ENCODE measurements at places on chromosomes 5 and 9.

DNA sequence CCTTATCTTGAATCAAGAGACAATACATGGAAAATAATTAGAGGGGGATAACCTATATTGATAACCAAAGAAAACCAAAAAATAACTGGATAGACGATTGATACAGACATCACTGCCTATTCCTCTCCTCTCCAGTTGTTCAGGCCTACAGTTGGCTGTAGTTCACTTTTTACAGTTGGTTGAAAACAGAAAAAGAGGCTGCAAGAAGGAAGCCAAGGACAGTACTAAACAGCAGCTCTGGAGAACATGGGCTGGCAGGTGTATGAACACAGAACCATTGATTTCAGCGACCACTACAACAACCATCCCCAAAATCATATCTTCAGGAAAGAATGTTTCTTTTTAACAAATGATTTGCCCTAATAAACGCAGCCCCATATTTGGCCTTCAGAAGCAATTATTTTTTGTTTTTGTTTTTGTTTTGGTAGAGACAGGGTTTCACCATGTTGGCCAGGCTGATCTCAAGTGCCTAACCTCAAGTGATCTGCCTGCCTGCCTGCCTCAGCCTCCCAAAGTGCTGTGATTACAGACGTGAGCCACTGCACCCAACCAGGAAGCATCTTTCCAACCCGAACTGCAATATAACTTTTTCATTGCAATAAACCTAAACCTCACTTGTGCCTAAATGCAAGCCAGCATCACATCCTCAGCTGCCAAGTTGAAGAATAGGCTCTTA, 64.3 kb downstream of the MLLT3 start:
- no peak for DNase-seq

DNA sequence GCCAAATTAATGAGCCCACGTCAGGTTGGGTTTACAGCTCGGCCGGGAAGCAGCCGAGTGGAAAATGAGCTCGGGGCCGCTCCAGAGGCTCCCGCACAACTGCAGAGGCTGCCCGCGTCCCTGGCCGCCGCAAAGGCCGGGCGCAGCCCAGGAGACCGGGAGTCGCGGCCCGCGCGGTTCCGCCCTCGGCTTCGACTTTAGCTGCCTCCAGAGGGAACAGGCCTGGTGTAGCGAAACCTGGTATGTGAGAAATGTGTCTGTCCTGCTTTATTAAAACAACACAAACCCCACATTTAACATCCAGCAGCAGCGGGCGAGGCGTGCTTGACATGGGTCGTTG, 66.2 kb downstream of the FOXD1 start:
- no peak for DNase-seq

DNA sequence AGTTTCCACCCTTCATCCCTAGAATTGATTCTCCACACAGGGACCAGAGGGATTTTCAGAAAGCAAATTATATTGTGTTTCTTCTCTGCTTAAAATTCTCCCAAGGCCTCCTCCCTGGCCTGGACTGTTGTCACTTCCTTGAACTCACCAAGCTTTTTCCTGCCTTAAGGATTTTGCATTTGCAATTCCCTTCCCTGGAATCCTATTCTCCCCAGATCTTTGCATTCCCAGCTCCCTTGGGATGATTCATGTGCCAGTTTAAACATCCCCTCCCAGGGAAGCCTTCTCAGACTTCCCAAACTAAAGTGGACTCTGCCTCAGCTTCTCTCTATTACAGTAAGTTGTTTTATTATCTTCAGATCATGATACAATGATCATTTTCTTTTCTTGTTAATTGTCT, 35.2 kb upstream of the PDE8B start:
- no peak for DNase-seq

- DNase-seq, result no peak
Observed at GRCh38 chr9:4066120-4066519, 233.7 kb downstream of the GLIS3 start.

GRCh38 chr5:8295141-8295540, 426.2 kb downstream of the MTRR start:
- DNase-seq, result no peak

DNA sequence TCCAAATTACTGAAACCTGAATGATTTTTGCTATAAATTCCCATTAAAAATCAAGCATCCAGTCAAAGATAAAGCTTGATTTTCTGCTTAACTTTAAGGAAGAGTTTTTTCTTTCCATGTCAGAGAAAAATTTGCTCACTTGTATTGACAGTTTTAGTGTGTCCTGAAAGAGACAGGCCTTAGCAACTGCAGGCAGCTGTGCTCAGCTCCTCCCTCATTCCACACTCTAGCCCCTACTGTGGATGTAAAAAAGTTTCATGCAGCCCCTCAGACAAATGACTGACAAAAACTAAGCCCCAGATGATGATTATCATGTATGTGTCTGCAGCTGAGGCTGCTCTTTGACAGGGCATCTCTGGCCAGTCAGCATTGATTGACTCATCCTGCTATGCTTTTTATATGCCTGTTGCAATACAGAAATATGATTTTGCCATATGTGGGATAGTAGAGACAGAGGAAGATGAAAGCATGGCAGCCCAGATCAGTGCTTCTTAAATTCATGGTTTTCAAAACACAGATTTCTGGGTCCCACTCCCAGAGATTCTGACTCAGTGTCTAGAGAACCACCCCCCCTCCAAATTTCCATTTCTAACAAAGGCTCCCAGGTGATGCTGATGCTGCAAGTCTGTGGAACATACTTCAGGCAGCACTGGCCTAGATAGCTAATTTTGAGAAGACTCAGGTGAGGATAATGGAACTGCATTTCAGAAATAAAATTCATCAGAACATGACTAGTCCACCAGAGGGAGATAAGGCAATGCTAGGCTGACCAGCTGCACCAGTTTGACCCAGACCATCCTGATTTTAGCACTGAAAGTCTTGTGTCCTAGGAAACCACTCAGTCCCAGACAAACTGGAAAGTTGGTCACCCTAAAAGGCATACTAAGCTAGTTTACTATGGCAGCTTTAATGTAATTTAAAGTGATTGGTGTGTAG, 298.7 kb upstream of the KCNN2 start:
- no peak for DNase-seq

DNA sequence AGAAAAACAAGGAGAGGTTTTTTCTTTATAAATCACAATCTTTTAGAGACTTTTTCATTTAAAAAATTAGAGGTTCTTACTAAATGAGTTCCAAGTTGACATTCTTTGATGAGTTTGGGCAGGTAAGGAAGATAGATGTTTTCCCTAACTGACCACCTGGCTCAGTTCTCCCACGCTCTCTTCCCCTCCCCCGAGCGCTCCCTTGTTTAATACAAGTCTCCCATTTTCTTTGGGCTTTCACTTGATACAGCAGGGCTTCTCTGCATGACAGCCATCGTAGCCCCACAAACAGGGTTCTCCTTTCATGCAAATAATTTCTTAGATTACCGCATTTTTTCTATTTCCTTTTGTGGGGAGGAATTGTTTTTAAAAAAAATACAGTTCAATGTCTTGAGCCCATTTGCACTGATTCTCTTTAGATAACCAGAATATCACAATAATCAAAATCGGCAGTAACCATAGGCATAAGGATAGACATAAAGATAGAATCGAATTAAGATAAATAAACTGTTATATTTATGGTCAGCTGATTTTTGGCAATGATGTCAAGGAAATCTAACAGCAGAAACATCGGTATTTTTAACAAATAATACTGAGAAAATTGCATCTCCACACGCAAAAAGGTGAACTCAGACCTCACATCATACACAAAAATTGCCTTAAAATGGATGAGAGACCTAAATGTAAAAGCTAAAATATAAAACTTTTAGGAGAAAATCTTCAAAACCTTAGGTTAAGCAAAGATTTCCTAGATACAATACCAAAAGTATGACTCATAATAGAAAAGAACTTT, 325.4 kb downstream of the PIK3R1 start:
- no peak for DNase-seq

- no peak for DNase-seq
Observed at GRCh38 chr9:7370381-7370780, 429.2 kb downstream of the DMAC1 start.

DNA sequence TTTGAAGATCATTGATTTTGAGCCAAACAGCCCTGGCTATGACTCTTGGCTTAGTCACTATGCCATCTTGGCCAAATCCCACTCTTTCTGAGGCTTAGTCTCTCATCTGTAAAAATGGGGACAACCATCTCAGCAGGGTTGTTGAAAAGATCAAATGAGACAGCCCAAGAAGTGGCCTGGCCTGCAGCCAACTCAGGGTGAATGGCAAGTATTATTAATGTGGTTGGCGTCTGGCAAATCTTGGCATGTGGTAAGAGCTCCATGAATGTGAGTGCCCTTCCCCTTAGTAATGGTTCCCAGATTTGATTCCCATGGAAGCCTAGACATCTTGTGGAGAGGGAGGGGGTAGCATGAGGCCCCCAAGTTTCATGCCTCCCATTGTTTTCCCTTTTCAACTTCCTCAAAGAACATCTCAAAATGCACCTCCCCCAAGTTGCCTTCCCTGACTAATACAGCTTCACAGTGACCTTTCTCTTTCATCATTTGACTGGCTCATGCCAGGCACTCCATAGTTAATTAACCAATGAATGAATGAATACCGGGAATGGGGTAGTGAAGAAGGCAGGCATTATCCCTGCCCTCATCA, 11.8 kb upstream of the TGFBI start:
- no peak for DNase-seq

GRCh38 chr5:75630875-75631274, 19.6 kb downstream of the ANKDD1B start:
- no peak for DNase-seq

- DNase-seq, result no peak
Observed at GRCh38 chr9:136541179-136541578, 4.7 kb downstream of the NOTCH1 start.

- DNase-seq, result no peak
Observed at GRCh38 chr9:31950756-31951155, 433.7 kb upstream of the ACO1 start.

DNA sequence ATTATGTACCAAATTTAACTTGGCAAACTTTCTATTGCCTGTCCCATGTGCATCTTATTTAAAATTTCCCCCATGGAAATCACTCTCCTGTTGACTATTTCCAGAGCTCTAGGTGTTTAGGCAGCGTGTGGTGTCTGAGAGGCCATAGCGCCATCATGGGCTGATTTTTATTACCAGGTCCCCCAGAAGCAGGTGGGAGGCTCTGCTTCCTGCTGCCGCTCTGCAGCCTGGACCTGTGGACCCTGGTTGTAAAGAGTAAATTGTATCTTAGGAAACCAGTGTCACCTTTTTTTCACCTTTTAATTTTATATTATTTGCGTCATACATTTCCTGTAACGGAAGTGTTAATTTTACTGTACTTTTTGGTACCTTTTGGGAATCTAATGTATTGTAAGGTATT, 6.4 kb downstream of the HNRNPAB start:
- DNase-seq, result no peak

DNA sequence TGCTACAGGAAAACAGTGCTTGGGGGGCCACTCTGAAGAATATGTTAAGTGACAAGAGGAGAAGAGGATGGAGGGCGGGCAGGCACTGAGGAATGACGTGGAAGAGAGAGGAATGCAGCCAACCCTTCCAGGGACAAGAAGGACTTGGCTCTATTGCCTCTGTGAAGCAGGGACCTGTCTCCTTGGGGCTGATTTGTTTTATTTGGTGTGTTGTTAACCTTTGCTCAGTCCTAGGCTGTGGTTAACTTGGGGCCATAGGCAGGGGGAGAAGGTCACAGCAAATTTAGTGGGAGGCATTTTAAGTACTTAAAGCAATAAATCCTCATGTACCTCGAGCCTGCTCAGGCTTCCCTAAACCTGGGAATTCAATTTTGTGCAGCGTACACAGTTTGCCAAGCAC, 39.9 kb downstream of the KIF4B start:
- DNase-seq, result no peak

GRCh38 chr5:35336230-35336629, 105.9 kb upstream of the PRLR start:
- DNase-seq, result no peak

GRCh38 chr5:53045263-53045662, 56.1 kb downstream of the ITGA2 start:
- no peak for DNase-seq
